ENCODE measurements at places on chromosomes 11 and 22. TPM values are rescaled to one million over a fixed set of nuclear protein-coding genes. Genes with fewer than 3 reads are reported as not detected.

Gene CDHR5
- polyA plus RNA-seq: 0.75 TPM

Gene MIOX
- polyA plus RNA-seq: 0.20 TPM

Gene PHLDB1
- 83.9 TPM for polyA plus RNA-seq

Gene CSNK2A3
- polyA plus RNA-seq: 4.3 TPM

Gene ALDH3B1
- polyA plus RNA-seq: 18.3 TPM

GRCh38 chr22:48749555-48750227 is 1078.0 kb downstream of the BRD1 start:
- DNase-seq: peak; percentile 73

- no peak for DNase-seq
These were observed 94.9 kb downstream of the SLC17A6 start for GRCh38 chr11:22433094-22433455.

DNA sequence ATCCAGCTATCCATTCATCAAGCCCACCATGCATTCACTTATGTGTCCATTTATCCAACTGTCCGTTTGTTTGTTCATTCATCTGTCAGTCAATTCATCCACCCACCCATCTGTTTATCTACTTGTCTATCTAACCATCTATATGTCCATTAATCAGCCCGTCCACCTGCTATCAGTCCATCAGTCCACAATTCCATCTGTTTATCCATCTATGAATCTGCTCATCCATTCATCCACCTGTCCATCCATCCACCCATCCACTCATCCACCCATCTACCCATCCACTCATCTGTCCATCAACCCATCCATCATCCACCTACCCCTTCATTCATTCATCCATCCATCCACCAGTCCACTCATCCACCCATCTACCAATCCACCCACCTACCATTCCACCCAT is 970 bp upstream of the SPI1 start:
- no peak for DNase-seq

DNA sequence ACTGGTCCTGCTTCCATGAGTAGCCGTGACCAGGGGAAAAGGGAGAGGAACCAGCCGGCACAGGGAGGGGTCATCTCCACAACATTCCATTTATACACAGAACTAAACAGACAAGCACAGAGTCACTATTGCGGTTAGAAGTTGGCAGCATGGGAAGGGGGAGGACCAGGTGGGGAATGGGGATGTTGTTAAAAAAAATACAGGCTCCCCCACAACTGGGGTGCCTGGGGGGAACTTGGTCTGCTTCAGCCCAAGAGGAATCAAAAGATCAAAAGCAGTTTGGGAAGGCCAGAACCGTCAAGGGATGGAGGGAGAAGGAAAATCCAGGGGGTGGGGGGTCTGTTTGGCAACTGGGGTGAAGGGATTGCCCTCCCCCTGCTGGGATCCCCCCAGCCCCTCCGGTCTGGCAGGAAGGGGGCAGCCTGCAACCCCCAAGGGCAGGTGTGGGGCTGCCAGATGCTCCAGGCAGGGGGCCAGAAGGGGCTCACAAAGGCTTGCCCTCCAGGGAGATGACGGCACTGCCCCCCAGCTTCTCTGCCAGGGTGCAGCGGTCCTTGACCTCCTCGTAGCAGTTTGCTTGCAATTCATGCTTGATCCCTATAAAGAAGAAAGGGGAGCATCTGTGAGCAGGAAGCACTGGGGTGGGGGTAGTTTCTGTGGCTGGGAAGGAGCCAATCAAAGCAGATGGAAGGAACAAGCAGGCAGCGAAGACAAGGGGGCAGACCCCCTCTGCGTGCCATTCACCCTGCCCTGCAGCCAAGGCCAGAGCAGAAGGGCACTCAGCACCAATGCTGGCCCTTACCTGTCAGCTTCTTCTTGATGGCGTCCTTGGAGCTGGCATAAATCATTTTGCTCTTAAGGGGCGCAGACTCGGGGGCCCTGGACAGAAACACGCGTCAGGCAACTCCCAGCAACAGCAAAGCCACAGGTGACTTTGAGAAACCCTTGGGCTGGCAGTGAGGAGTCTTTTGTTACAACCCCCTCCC is 2.8 kb downstream of the CFL1 start:
- no peak for DNase-seq

GRCh38 chr11:128929991-128930390 is 12.7 kb downstream of the TP53AIP1 start:
- DNase-seq: no peak

DNA sequence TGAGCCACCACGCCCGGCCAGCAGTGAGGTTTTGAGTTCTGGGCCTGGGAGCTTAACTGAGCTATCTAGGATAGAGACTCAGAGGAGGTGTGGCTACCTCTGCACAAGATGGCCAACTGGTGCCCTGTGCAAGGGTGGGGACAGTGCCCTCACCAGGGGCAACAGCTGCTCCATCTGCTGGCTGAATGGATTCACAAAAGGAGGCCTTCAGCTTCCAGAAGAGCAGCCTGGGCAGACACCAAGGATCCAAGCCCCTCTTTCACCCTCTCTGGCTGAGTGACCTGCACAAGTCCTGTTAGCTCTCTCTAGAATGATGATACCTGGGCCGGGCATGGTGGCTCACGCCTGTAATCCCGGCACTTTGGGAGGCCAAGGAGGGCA is 33.5 kb upstream of the BAIAP2L2 start:
- no peak for DNase-seq

DNA sequence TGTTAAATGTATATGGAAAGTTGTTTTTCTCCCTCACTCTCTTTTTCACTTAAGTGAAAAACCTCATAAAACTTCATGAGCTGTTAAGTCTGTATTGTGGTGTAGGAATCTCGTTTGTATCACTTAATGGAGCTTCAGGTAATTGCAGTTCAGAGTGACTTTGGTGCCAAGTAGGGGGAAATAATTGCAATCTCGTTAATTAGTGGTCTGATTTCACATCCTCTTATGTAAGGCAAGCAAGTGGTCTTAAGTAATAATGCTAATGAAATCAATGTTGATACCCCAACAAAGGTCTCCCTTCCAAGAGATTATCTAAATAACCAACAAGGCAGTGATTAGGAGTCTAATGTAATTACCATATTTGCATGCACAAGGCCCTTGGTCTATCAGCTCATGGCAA is 174.2 kb upstream of the SORL1-AS1 start:
- no peak for DNase-seq

DNA sequence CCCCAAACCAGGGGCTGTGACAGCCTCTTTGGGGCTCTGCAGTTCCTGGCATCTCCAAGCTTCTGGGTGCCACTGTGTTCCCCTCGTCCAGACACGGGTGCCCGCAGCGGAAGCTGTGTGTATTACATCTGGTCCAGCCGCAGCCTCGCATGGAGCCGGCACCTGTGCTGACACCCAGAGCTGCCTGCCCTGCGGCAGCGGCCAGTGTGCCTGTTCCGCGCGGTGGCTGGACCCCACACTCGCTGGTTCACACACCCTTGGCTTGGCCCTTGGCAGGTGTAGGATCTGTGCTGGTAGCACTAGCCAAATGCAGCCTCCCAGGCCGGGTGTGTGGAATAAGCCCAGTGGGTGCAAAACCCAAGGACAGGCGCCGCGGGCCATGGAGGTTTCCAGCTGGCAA is 24.5 kb upstream of the RNASEH2C start:
- DNase-seq: peak; percentile 77

- no peak for DNase-seq
These were observed 6.8 kb downstream of the LIF start for GRCh38 chr22:30239488-30240405.

- peak; percentile 84 for DNase-seq
These were observed 40.4 kb upstream of the AKIP1 start for GRCh38 chr11:8870411-8871170.

DNA sequence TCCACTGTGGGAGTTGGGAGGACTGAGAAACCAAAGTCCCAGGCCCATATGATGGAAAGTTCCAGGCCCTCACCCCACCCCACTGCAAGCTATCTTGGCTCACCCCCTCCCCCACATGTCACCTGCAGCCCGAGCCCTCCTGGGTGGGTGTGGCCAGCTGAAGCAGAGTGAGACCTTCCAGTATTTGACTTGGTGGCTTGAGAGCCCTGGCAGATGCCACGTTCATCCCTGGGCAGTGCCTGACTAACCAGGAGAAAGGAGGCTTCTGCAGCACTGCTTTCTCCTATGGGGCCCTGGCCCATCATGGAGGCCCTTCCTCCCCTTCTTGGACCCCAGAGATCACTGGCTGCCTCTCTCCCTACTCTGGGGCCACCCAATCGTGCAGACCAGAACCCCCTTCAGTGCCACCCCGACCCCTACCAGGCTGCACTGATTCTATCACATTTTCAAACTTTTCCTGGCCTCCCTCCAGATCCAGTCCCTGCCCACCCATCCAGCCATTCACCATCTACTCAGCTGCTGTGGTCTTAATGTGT is 38.1 kb upstream of the WNT11 start:
- no peak for DNase-seq

All from left lung (tissue), 14 donors.